ENCODE measurements at places on chromosomes 2 and 18. TPM values are rescaled to one million over a fixed set of nuclear protein-coding genes. Genes with fewer than 3 reads are reported as not detected.

Gene TMEM169
- total RNA-seq: 0.07 TPM

Gene HOXD13
- total RNA-seq: not detected

Gene REG1B
- not detected for total RNA-seq

Gene KCNF1
- 0.36 TPM for total RNA-seq

Gene SAG
- not detected for total RNA-seq

Gene ERMN
- total RNA-seq: not detected

Gene LHCGR
- total RNA-seq: not detected

Gene HOXD11
- total RNA-seq: not detected

Gene DPP10
- not detected for total RNA-seq

Gene PRKAG3
- total RNA-seq: not detected

Gene CBLN2
- 0.27 TPM for total RNA-seq

Gene MLPH
- total RNA-seq: 0.27 TPM

Gene PIKFYVE
- 52.9 TPM for total RNA-seq

Gene CYTIP
- total RNA-seq: 0.13 TPM

Gene EPB41L3
- 129 TPM for total RNA-seq

Gene CNDP1
- total RNA-seq: not detected

Gene CCDC148
- 0.27 TPM for total RNA-seq

Gene LIMS2
- 11.2 TPM for total RNA-seq

Gene GPR35
- 0.13 TPM for total RNA-seq

Gene BOLL
- not detected for total RNA-seq

Gene XDH
- under 0.01 TPM for total RNA-seq

Data from thoracic aorta endothelial cell (primary cell).